ENCODE measurements at places on chromosomes 12 and 14. TPM values are rescaled to one million over a fixed set of nuclear protein-coding genes. Genes with fewer than 3 reads are reported as not detected.

DNA sequence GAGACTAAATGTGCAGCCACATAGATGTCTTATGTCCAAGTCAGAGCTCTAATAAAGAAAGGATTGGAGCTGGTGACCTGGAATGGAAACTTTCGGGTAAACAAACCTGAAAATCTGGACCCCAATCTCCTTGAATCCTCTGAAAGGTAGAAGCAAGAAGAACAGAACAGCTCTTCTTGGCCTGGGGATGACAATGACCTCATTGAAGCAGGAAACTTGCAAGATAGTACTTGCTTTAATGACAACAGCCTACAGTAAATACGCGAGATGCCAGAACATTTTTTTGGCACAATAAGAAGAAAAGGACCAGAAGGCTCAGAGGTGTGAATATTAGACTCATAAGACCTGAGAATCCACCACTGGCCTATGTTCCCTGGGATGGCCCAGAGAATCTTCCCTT, 4.1 kb upstream of the PRIMA1 start:
- H3K4me3 ChIP-seq = no peak overlapping the region
- DNase-seq = no peak
- H3K36me3 ChIP-seq = no peaks in the 10 kb centered on the region
- H3K27ac ChIP-seq = no peak overlapping the region
- H3K27me3 ChIP-seq = peaks cover 36% of the 10 kb centered on the region

GLS2 gene
- total RNA-seq = 5.2 TPM

DNA sequence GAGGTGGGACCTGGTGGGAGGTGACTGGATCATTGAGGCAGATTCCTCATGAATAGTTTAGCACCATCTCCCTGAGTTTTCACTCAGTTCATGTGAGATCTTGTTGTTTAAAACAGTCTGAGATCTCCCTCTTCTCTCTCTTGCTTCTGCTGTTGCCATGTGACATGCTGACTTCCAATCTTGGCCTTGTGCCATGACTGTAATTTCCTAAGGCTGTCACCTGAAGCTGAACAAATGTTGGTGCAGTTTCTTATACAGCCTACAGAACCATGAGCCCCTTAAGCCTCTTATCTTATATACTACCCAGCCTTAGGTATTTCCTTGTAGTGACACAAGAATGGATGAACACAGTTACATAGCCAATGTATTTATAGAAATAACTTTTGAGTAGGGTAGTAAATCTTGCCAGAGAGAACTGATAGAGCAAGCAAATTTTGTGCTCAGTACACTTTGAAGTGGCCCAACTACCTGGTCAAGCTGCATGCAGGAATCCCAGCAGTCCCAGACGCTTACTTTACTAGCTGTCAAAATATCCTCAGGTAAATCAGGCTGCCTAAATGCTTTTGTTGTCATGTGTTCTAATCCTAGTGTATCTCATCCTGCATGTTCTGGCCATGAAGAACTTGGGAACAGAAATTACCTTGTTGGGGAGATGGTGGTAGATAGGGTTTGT, 445.6 kb upstream of the MIS18BP1 start:
- DNase-seq = no peak
- no peak overlapping the region for H3K4me3 ChIP-seq
- H3K27me3 ChIP-seq = no peaks in the 10 kb centered on the region
- H3K27ac ChIP-seq = no peak overlapping the region

DNA sequence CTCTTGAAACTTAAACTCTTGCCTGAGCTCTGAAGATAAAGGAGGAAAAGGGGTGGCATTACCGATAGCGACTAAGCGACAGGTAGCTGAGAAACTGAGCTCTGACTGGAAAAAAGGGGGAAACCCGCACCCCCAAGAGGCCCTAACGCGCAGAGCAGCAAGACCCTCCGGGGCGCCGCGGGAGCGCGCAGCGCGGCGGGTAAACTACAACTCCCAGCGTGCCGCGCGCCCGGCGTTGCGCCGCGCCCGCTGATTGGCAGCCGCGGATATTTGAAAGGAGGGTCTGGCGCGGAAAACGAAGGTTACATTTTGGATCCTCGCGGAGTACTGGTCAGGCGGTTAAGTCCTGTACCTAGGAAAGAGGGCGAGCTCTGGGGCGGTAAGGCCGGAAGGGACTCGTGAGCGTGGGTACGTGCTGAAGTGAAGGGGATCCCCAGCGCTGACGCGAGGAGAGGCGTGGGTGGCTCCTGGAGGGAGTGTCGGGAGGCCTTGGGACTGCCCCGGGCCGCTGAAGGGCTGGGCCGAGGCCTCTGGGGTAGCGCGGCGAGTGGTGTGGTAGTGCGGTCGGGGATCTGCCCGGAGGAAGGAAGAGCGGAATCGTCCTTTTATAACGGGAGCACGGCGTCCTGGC, at the start of gene ESPL1:
ESPL1 (plus strand) TSS at position 301 of the 631 bp plus-strand sequence. CDS start 468 bp downstream, outside the sequence.
- H3K27me3 ChIP-seq = no peaks in the 10 kb centered on the region
- H3K4me3 ChIP-seq = peak within 1 kb of the TSS; percentile 99
- peak; percentile 92 for DNase-seq
- H3K4me1 ChIP-seq = peaks cover 41% of the 10 kb centered on the region
- H3K27ac ChIP-seq = peak within 1 kb of the TSS; percentile 97

GRCh38 chr12:51866762-51867161, 18.2 kb upstream of the FIGNL2 start:
- peaks cover 74% of the 10 kb centered on the region for H3K27me3 ChIP-seq
- H3K36me3 ChIP-seq = no peaks in the 10 kb centered on the region
- no peak for DNase-seq
- H3K27ac ChIP-seq = no peak overlapping the region
- peaks cover 14% of the 10 kb centered on the region for H3K4me1 ChIP-seq

DNA sequence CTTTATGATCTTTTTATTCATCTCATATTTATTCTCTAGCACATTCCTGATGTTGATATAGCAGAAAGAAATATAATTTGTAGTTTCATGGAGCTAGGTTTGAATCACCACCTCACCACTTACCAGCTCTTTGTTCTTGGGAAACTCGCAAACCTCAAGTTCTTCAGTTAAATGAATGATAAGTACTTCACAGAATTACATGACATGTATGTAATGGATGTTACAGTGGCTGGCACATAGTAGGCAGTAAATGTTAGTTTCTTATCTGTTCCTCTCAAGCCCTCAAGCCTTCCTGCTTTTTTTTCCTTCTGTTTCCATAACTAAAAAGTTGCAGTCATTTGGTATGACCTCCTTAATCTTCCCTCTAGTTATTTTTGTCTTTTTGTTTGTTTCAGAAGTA, 54.9 kb downstream of the SPATS2 start:
- H3K36me3 ChIP-seq = peaks cover 6% of the 10 kb centered on the region
- no peaks in the 10 kb centered on the region for H3K4me1 ChIP-seq
- DNase-seq = no peak
- no peak overlapping the region for H3K4me3 ChIP-seq
- no peaks in the 10 kb centered on the region for H3K27me3 ChIP-seq
- H3K27ac ChIP-seq = no peak overlapping the region

DNA sequence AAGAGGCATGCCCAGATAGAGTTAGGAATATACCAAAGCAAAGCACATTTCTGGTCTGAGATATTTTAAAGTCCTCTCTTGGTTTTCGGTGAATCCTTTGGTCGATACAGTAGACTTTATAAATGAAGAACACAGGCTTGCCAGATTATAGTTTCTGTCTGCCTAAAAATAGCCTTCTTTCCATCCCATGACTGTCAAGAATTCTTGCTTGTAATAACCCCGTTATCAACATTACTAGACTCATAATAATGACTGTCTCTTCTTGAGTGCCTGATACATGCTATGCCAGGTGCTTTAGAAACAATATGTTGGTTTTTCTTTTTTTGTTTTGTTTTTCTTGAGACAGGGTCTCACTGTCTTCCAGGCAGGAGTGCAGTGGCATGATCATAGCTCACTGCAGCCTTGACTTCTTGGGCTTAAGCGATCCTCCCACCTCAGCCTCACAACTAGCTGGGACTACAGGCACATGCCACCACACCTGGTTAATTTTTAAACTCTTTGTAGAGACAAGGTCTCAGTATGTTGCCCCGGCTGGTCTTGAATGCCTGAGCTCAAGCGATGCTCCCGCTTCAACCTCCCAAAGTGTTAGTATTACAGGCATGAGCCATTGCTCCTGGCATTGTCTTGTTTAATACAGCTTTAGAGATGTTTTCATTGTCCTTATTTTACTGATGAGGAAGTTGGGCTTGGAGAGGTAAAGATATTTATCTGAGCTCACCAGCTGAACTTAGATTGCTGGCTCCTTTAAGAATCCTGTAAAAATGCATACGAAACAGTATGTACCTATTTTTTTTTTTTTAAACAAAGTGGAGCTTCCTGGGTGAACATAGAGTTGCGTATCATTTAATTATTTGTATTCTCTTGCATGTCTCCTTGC, 30.4 kb downstream of the CHST11 start:
- H3K4me1 ChIP-seq = peaks cover 75% of the 10 kb centered on the region
- no peak overlapping the region for H3K4me3 ChIP-seq
- H3K27me3 ChIP-seq = no peaks in the 10 kb centered on the region
- peaks cover 47% of the 10 kb centered on the region for H3K36me3 ChIP-seq

DNA sequence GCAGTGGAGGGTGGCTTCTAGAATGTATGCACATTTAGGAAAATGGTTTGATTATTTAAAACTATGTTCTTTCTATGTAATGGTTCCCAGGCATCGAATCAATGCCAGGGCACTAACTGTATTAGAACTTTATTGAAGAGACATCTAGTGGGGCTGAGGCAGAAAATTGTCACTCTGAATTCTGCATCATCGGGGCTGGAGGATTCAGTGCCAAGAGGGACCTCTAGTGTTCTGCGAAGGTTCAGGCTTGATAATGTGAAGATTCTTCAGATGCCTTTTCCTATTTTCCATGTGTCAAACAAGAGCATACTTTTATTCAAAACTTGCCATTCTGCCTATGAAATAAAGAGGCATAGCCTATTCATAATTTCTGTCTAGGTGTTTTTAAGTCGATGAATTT, 146.3 kb downstream of the CAND1 start:
- H3K27ac ChIP-seq = no peak overlapping the region
- no peak for DNase-seq
- H3K36me3 ChIP-seq = no peaks in the 10 kb centered on the region

DNA sequence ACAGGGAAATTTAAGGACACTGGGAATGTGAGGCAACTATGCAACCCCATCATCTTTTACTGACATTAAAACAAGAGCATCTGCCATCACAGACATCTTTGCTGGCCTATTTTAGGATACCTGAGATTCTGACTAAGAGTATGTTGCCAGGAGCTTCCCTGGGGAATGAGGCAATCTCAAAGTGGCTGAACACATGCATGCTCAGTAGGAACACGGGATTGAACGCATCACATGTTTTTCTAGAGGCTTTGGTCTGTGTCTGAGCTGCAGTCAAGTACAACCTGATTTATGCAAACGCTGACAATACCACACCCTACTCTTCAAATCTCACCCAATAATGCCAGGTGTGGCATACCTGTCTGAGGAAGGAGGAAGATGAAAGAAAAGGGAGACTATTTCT, 416.5 kb downstream of the NELL2 start:
- H3K27me3 ChIP-seq = no peaks in the 10 kb centered on the region
- no peak overlapping the region for H3K27ac ChIP-seq
- H3K36me3 ChIP-seq = no peaks in the 10 kb centered on the region
- no peak for DNase-seq

CELA1 gene
- total RNA-seq = not detected

GRCh38 chr14:61555056-61555838, 140.1 kb upstream of the HIF1A start:
- peaks cover 60% of the 10 kb centered on the region for H3K4me1 ChIP-seq
- H3K27me3 ChIP-seq = no peaks in the 10 kb centered on the region
- no peak overlapping the region for H3K27ac ChIP-seq
- no peak for DNase-seq
- H3K36me3 ChIP-seq = peaks cover 53% of the 10 kb centered on the region

SYT1 gene
- total RNA-seq = not detected

DNA sequence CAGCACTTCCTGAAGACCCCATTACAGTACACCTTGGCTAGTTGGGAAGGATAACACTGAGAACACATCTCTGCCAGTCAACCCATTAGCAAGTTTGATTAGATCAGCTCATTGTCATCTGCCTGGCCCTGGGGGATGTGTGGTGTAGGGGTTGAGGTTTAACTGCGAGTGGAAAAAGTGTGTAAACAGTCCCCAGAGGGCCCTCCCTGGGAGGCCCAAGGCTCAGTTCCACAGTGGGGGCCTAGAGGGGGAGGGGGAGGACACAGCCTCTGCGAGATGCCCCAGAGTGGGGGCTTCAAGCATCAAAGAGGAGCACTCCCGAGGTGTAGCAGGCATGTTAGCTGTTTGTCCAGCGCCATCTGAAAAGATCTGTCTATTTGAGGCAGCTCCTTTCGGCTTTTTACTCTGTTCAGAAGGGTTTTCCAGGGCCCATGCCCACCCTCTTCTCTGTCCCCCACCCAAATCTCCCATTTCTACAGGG, 344 bp downstream of the LPAR5 start:
- H3K4me3 ChIP-seq = peak overlapping the region; percentile 87
- no peaks in the 10 kb centered on the region for H3K36me3 ChIP-seq
- H3K27me3 ChIP-seq = no peaks in the 10 kb centered on the region
- peak; percentile 62 for DNase-seq

AKAP3 gene
- total RNA-seq = 4.1 TPM

DNA sequence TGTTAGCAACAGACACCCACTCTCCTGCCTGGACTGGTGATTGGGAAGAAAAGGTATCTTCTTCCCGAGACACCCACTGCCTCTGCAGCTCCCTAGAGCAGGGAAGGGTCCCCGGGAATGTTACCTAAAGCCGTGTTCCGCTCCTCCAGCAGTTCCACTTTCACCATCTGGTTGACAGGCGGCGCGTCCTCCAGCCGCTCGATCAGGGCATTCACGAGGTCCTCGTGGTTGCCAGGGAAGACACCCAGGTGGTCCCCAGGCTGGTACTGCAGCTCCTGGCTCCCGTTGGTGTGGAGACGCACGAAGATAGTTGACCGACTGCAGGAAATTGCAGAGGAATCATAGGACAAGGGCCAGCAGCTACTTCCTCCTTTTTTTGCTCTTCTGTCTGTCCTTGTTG, 44.2 kb upstream of the FBXO21 start:
- DNase-seq = no peak
- no peaks in the 10 kb centered on the region for H3K36me3 ChIP-seq
- H3K4me1 ChIP-seq = no peaks in the 10 kb centered on the region
- H3K27me3 ChIP-seq = peaks cover 4% of the 10 kb centered on the region
- no peak overlapping the region for H3K27ac ChIP-seq

GRCh38 chr14:29310210-29310609, 543.6 kb downstream of the FOXG1 start:
- H3K27ac ChIP-seq = no peak overlapping the region
- H3K36me3 ChIP-seq = no peaks in the 10 kb centered on the region
- no peak overlapping the region for H3K4me3 ChIP-seq
- H3K27me3 ChIP-seq = no peaks in the 10 kb centered on the region
- DNase-seq = no peak
- no peaks in the 10 kb centered on the region for H3K4me1 ChIP-seq
